ENCODE measurements at places on chromosomes 1 and 21.

GRCh38 chr1:7389906-7390603 lies 381.0 kb upstream of the VAMP3 start:
- DNase-seq, result no peak

GRCh38 chr1:221778535-221779142 lies 36.8 kb upstream of the DUSP10 start:
- no peak for DNase-seq

DNA sequence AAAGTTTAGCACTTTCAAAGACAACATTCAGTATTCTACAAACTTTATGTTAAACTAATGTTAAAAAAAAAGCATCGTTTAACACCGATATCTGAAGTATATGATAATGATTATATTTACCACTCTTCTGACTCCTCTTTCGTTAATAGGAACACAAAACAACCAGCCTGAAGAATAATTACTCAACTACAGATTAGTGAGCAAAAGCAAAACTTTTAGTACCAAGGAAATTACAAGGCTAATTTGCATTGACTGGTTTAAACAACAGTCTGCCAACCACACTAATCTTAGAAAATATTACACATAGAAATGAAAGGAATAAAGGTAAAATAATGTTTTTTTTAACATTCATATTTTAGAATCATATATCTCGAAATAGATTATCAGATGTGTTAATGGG lies 500.7 kb downstream of the LMO4 start:
- no peak for DNase-seq

DNA sequence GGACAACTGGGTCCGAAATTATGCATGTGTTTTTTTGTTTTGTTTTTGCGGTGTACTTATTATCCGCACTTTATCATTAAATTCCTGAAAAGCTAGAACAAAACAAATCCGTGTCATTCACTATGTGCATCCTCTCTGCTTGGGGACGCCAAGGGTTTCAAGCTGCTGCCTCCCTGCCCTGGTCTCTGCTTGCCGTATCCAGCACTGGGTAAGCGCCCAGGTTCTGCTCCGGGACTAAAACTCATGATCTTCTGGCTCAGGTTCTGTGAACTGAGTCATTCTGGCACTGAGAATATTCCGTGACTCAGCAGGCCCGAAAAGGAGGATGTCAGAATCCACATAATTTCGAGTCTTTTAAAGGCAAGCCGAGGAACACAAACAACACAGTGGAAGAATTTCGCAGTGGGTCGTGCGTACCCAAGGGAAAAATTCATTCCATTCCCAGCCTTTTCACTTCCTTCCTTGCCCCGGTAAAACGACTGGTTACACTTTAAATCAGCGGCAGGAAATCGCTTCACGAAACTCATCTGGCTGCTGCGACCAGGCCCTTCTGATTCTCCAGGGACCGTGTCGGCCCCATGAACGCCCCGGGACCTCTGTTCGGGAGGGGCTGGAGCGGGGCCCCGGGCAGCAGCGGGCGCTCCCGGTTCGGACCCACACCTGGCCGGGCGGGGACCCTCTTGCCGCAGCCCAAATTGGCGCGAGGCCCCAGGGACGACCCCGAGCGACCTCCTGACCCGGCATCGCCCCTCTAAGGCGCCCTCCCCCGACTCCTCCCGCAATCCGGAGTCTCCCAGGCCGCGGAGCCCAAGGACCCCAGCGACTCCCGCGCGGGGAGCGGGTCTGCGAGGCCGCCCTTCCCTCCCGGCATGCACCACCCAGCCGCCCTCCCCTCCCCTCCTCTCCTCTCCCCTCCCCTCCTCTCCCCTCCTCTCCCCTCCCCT lies 746 bp upstream of the LAMC1 start:
- no peak for DNase-seq

- no peak for DNase-seq
Measured at GRCh38 chr1:113859478-113860175, 11.9 kb downstream of the PTPN22 start.

DNA sequence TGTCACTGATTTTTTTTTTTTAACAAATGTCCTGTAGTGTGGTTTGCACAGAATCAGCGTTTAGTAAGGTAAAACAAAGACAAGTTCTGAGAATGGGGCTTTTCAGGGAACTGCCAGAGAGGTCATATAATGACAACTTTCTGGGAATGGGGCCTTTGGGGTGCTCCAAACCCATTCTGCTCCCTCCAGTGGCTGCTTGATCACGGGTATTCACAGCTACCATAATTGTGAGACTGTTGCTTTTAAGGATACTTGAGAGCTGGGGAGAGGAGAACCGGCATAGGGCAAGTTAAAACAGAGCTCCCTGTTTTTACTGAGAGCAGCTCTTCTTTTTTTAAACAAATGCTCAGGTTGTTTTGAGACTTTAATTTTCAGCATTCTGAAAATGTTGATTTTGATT lies 48.2 kb downstream of the CYP2J2 start:
- no peak for DNase-seq

DNA sequence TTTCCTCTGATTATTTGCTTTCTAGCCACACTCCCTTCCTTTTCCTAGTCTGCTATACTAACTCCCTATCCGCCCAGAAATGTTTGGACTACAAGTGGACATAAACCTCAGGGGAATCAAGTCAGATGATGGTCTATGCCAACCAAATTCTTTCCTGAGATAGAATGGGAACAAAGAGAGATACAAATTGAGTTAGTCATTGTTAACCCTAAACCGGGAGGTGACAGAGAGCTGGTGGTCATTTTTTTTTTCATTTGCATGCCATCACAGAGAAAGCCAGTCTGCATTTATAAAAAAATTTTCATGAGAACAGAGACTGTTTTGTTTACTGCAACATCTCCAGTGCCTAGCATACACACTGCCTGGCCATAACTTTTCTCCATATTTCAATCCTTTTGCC lies 35.0 kb downstream of the MYSM1 start:
- no peak for DNase-seq

- no peak for DNase-seq
Measured at GRCh38 chr1:93443454-93443853, 4.5 kb upstream of the FNBP1L start.

DNA sequence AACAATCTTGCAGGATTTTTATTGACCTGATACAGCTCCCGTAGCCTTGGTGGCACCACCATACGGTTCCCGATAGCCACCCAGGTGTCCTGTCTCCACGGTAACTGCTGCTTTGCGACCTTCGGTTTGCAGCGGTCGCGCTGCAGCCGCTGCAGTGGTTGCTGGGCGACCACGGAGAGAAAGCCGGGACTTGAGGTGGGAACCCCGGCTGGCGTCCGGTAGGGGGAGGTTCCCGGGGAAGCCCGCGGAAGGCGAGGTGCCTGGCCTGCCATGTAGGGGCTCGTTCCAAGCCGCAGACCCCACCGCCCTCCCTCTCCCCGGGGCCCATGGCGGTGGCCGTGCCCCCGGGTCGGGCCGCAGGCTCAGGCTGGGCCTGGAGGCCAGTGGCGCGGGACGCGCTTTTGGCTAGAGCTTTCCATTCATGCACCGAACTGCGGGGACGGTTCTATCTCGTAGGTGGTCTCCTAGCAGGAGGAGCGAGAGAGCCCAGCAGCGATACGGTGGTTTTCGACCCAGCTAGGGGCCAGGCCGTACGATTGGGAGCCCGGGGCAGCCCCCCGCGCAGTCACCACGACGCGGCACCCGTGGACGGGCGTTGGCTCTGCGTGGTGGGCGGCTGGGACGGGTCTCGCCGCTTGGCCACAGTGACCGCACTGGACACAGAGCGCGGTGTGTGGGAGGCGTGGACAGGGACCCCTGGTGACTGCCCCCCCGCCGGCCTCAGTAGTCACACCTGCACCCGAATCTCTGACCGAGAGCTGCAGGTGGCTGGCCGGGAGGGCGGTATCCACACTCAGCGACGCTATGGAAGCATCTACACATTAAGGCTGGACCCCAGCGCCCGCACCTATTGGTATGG lies at the start of gene KLHDC9:
Gene KLHDC9 (plus strand): TSS at position 152 of the 859 bp plus-strand sequence. CDS start 175 bp downstream, at position 327.
- DNase-seq, result peak; percentile 47

DNA sequence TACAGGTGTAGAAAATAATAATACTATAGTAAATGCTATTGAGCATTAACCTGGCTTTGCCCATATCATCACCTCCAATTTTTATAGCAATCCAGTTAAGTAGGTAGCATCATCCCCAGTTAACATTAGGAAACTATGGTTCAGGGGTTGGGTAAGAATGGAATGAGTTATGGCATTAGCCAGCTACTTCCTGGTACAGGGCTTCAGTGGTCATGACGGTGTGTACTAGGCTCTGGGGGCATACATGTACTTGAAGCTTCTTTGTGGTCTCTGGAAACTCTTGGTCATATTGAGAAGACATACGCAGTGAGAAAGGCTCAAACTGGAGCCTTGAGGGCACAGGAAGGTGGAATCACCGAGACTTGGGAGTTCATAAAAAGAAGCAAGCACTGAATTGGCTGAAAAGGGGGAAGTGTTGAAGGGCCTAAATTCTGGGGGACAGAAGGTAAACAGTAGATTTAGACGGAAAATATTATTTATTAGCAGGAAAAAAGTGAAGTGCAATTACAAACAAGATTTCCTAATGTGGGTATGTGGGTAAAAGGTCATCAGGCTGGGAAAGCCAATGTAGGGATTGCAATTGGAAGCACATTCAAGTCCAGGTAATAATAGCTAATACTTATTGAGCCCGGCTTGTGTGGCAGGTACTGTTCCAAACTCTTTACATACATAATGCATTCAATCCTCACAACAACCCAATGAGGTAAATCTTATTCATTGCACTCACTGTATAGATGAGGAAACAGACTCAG lies 114.2 kb upstream of the ATP1A1 start:
- no peak for DNase-seq

DNA sequence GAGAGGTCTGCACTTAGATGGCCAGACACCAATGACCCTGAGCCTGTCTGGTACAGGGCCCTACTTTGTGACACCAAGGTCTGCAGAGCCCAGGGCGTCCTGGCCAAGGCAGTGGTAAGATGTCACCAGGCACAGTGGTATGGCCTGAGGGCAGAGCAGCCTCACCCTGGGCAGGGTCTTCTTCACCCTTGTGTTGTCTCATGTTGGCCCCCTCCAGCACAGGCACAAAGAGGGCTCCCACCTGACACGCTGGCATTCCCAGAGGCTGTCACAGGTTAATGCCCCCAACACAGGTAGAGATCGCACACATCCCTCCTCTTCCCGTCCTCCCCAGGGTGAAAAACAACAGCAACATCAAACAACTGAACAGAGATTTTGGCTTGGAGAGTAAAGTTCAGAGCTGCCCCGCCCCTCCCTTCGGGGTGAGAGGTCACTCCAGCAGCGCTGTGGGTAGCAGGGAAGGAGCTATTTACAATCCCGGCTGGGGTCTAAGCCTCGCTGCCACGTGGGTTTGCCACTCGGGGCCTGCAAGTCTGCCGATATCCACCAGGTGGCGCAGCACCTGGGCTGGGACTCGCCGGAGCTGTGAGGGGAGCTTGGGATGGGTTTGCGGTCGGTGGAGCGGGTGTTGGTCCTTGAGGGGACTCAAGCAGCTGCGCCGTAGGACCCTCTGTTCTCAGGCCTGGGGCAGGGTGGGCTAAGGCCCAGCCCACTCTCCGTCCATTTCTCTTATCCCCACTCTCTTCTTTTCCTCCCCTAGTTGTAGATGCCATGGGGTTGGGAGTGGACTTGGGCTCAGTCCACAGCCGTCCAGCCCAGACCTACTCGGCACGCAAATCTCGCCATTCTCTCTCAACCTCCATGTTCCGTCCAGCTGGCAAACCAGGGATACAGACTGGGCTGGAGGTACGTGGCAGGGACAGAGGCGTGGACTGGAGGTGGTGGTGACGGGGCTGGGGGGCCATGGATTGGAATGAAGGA lies 12.7 kb downstream of the EFNA3 start:
- DNase-seq, result peak; percentile 80

DNA sequence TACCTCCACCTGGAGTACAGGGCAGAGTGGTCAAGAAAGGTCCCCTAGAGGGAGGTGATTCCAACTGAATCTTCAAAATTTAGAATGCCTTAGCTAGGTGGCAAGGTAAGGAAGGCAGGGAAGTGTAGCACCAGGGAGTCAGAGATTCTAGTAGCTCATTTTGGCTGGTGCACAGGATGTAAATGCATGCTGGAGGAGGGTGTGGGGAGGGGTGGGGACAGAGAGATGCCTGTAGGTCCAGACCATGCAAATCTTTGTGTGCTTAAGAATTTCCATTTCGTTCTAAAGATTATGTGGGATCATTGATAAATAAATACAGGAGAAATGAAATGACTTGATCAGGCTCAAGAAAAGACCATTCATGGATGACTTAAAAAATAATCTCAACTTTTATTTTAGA lies 11.0 kb upstream of the CACHD1 start:
- DNase-seq, result no peak

GRCh38 chr1:159214149-159214760 lies 9.6 kb downstream of the ACKR1 start:
- peak; percentile 9 for DNase-seq

DNA sequence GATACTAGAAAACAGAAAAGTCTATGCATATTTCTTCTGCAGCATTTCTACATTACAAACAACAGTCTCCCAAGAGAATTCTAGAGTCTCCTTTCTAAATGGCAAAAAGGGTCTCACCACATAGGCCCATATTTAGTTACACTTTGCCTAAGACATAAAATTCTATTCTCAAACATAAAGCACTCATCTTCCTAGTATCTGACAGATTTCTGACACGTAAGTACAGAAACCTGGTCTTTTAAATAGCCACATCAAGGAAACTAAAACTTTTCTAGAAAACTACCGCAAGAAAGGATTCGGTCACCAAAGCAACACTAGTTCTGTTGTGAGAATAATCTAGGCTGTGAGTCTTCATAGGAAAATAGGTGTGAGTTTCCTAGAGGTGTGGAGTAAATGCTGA lies 33.6 kb upstream of the CTSK start:
- no peak for DNase-seq

DNA sequence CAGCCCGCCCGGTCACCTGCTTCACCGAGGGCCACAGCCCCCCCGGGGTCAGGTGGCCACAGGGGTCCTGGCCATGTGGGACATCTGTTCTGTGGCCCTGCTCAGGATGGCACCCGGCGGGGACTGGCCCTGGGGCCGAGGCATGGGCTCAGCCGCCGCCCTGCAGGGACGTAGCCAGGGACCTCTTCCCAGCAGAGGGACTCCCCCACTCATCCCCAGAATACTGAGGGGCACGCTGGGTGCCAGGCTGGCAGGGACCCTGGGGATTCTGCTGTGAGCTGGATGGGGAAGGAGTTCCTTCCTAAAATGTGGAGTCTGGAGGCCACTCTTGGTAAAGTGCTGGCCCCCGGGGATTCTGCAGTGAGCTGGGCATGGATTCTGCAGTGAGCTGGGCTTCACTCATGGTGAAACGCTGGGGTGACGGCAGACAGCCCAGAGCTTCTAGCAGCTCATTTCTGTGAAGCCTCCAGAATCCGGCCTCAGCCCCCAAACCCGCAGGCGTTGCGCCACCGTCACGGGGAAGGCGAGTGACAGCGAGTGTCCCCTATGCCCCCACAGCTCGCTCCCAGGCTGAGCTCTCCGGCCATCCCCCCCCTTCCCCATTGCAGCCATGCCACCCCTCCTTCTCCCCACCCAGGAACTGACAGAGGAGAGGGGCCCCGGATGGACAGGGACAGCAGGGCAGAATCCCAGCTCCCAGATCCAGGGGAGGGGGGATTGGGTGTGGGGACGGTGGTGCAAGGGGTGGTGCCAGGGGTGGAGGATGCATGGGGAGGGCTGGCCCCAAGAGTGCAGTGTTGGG lies 1.4 kb downstream of the ITGB2 start:
- no peak for DNase-seq

DNA sequence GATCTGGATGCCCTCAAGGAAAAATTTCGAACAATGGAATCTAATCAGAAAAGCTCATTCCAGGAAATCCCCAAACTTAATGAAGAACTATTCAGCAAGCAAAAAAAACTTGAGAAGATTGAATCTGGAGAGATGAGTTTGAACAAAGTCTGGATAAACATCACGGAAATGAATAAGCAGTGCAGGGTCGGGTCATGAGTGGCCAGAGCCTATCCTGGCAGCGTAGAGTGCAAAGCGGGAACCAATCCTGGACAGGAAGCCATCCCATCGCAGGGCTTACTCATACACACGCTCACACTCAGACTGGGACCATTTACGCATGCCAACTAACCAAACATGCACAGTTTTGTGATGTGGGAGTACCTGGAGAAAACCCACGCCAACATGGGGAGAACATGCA lies 43.1 kb downstream of the ZMYM1 start:
- DNase-seq, result no peak

All from T-helper 17 cell (primary cell).